ENCODE measurements at places on chromosomes 7 and 10. TPM values are rescaled to one million over a fixed set of nuclear protein-coding genes. Genes with fewer than 3 reads are reported as not detected.
A peak's percentile ranks its signal among the peaks of the same experiment; 100 is the strongest.

DNA sequence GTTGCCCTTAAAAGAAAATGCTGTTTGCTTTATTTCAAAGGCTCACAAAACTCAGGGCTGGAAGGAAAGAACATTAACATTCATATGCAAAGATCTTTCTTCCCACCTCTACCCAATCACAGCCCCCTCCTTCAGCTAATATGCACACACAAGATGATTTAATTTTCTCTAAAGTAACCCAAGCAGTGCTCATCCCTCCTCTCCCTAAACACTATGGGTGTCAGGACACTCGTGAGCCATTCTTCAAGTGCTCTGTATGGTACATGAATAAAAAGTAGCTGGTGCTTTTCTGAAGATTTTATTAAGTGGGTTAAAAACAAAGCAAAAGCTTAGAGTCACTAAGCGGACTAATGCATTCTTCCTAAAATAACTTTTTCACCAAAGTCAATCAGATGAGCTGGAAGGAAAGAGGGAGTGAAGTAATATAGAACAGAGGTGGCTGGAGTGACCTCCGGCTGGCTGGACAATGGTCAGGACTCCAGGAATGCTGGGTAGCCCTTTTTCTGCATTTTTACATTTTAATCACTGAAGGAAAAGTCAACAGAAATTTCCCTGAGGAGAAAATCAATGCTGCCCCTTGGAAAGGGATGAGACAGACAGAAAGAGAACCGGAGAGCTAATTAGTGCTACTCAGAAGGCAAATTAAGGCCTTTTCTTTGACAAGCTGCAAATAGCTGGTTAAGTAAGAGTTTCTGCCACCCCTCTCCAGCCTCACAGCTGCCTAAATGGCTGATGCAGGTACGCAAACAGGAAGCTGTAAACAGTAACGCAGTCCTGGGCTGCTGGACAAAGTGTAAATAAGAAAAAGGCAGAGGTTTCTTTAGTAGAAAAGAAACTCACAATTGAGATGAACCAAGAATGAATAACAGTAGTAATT lies 6.6 kb downstream of the DGKI start:
- no peak for DNase-seq

GRCh38 chr10:97336006-97336405 lies 1.5 kb upstream of the FRAT2 start:
- DNase-seq = no peak

DNA sequence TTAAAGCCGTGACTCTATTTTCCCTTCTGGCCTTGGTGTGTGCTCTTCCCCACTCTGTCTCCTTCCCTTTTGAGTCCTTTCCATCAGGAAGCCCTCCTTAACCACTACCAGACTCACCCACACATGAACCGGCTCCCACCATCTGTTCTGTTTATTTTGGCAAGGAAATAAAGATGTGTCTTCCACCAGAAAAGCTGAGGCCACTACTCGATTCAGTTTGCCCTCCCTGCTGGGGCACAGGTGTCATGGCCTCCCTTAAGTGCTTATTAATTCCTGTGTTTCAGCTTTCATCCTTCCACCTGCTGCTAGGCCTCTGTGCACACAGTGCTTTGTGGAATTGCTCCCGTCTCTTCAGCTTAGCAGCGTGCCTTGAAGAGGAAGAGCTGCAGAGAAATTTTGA lies 16.7 kb downstream of the POR start:
- no peak for DNase-seq

DNA sequence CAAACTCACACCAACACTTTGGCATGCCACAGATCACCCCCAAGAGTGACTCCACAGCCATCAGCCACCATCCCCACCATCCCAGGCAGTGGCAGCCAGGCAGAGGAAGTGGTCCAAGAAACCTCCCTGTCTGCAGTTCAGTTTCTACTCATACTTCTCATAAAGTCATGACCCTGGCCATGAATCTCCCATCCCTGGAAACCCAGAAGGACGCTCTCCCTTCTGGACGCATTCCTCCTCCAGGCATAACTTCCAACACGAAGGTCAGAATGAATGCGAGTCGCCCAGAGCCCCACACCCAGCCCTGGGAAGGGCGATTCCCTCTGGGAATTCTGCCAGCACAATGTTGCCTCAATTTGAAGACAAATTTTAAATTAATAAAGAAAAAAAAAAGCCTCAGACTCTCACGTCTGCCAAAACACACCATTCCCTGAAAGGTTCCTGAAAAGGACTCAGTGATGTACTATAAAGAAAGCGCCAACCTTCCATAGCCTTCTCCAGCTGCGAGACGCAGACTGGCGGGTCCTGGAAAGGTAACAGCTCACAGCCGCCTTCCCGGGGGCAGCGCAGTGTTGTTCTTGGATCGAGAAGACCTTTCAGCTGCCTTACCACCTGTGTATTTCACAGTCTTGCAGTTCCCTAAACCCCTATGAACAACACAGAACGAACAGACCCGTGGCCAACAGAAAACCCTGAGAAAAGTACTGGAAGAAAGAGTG lies 307.6 kb downstream of the FRMD4A start:
- no peak for DNase-seq

DNA sequence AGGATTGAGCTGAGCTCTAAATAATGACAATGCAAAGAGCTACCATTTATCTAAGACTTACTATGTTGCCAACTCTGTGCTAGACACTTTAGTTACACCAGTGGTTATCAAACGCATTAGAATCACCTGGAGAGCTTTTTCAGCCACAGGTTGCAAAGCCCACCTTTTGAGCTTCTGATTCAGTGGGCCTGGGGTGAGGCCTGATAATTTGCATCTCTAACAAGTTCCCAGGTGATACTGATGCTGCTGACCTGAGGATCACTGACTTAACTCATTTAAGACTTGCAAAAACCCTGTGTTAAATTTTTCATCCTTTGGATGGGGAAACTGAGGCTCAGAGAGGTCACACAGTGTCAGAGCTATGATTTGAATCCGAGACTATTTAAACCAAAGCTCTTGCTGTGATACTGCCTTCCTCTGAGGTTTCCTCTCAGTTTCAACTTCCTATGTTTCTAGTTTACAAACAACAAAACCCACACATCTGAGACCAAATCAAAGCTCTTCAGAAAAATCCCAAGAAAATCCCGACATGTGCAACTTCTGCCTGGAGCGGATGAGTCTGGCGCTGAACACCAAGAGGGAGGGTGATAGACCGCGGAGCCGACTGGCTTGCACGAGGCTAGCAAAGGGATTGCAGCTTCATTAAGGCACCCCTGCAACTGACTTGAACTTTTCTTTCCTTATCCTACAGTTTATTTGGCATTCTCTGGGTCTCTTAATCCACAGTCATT lies 124.9 kb downstream of the CYP26A1 start:
- no peak for DNase-seq

DNA sequence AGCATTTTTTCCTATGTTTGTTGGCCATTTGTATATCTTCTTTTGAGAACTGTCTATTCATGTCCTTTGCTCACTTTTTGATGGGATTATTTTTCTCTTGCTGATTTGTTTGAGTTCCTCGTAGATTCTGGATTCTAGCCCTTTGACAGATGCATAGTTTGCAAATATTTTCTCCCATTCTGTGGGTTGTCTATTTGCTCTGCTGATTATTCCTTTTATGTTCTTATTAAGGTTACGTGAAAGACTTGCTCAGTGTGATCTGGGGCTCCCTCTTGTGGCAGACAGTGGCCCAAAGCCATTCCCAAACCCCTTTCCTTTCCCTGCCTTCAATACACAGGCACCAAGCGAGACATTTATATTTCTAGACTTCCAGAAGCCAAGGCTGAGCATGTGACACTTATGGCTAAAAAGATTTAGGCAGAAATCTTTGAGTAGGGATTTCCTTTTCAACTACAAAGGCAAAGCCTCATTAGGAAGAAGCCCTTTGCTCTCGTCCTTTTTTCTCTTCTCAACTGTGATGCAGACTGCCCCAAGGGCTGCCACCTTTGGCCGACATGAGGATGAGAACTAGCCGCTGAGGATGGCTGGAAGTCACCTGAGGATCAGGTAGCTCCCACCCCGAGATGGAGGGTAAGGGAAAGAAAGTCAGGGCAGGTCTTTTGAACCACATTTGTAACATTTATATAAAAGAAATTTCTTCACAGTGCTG lies 23.6 kb downstream of the ST8SIA6 start:
- peak; percentile 55 for DNase-seq

- peak; percentile 74 for DNase-seq
Observed at GRCh38 chr10:29636178-29636577, 1.4 kb upstream of the SVIL start.

DNA sequence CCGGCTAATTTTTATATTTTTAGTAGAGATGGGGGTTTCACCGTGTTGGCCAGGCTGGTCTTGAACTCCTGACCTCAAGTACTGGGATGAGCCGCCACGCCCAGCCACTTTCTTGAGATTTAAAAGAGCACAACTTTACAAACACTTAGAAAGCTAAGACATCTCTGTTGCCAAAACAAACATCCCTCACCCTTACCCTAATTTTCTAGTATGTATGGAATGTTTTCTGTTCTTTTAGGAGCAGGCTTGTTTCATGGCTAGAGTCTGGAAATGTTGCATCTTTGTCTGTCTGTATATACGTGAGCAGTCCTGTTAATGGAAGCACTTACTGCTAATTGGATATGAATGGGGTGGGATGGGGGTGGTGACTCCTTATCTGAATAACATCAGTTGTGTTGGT lies 2.9 kb downstream of the OLAH start:
- no peak for DNase-seq

DNA sequence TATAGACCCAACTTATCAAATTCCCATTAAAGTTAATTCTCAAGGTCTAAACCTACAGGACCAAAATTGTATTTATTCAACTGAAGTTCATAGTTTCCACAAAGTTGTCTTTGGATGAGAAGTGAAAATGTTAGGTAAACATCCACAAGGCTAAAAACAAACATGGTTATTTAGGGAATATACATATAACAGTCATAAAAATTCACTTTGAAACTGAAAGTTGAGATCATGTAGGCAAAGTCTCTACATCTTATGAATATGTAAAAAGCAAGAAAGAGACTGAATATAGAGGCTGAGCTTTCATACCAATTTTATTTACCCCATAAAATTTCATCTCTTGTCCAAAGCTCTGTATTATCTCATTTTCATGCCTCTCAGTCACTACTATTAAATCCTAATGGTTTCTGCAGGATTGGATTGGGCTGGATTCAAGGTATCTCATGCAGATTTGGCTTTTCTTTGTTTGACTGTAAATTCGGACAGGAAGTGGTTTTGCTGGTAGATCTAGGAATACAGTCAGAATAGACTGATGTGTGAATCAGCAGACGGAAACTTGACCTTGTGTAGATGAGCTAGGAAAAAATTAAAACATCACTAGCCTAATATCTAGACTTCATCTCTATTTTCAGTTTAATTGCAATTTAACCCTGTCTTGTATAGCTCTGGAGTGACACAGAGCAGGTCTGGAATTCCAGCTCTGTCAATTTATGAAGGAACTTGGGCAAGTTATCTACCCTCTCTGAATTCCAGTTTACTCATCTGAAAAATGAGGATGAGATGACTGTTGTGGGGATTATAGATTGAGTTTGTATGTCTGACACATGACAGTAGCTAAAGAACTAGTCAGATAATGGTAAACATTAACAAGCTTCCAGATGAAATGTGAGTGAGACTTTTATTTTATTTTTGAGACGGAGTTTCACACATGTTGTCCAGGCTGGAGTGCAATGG lies 27.3 kb upstream of the SKAP2 start:
- no peak for DNase-seq

DNA sequence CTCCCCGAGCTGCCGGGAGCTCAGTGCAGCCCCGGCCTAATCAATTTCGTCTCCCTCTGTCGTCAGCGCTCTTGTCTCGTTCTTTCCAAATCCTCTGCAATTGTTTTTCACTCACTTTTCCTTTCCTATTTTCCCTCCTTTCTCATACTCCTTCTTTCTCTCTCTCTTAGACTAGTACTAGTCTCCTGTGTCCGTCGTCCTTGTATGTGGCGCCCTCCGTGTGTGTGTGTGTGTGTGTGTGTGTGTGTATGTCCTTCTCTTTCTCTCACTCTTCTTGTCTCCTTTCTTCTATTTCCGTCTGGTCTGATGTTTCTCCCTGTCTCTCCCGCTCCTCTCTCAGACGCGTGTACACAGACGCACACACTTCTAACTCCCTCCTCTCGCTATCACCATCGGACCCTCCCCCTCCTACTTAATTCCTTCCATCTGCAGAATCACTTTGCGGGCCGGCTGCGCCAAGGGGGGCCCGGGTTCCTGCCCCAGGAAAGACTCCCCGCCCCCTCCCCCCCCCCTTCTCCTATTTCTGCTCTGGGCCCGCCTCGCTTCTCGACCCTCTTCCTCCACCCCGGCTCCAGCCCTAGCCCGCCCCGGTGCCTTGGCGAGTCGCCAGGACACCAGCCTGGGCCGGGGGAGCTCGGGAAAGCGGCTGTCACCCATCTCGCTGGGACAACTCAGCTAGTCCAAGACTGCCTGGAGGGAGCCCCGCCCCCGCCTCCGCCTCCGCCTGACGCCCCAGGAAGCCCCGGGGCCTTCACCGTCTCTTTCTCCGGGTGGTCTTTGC lies 743 bp upstream of the ZCCHC24 start:
- DNase-seq = no peak

DNA sequence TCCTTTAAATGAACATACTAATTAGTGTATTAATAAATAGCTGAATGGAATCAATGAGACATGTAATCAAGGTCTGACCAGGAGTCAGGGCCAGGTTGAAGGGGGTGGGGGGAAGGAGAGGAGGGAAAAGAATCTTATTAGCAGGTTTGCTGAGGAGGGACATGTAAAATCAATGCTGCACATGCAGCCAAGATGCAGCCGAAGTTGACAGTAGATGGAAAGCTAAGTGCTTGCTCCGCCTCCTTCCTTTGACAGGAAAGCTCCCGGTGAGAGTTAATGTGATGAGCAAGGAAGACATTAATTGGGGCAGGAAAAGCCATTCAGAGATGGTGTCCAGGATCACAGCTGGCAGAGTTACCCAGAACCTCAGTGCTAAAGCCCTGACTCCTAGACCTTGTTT lies 24.4 kb downstream of the PLXNA4 start:
- DNase-seq = no peak

DNA sequence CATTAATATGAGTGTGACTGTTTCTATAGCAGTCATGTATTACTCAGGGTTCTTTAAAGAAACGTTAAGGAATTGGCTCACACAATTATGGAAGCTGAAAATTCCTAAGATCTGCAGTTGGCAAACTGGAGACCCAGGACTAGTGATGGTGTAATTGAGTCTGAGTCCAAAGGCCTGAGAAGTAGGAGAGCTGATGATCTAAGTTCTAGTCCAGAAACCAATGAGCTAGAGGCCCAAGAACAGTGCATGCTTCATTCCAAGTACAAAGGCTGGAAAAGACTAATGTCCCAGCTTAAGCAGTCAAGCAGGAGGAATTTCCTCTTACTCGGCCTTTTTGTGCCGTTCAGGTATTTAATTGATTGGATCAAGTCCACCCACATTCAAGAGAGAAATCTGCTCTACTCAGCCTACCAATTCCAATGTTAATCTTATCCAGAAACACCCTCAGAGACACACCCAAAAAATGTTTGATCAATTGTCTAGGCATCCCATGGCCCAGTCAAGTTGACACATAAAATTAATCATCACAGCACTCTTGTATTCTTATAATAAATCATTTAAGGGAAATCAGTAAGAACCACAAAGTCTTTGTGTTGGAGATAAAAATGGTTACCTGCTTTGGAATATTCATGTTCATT lies 312.1 kb downstream of the PRKG1 start:
- DNase-seq = no peak

- peak; percentile 22 for DNase-seq
Observed at GRCh38 chr7:3194501-3195141, 106.4 kb upstream of the SDK1 start.

The TMEM196 gene
- total RNA-seq = not detected

The CCL24 gene
- total RNA-seq = not detected

The ANXA8L1 gene
- total RNA-seq = 0.06 TPM

The GIMAP5 gene
- 28.6 TPM for total RNA-seq

The STK31 gene
- total RNA-seq = 0.05 TPM

The CPA2 gene
- not detected for total RNA-seq

The TCAF2 gene
- 18.5 TPM for total RNA-seq

The ANKRD1 gene
- total RNA-seq = 436 TPM

The CYP2C19 gene
- not detected for total RNA-seq

The PLPP4 gene
- 11.1 TPM for total RNA-seq

The CHST3 gene
- total RNA-seq = 8.2 TPM
